Endothelial cell (in vitro differentiated cells): ENCODE measurements at places on chromosomes 3 and 15. TPM values are rescaled to one million over a fixed set of nuclear protein-coding genes. Genes with fewer than 3 reads are reported as not detected.

The CHCHD6 gene
- 9.2 TPM for total RNA-seq

The THRB gene
- 0.38 TPM for total RNA-seq

The PROK2 gene
- total RNA-seq: not detected

The C3orf22 gene
- not detected for total RNA-seq

The SUSD5 gene
- total RNA-seq: 3.9 TPM

The CCR5 gene
- total RNA-seq: not detected
